ENCODE measurements at places on chromosomes 3 and 15.

GRCh38 chr3:133442518-133442917, 42.7 kb downstream of the BFSP2 start:
- ATAC-seq: no peak

DNA sequence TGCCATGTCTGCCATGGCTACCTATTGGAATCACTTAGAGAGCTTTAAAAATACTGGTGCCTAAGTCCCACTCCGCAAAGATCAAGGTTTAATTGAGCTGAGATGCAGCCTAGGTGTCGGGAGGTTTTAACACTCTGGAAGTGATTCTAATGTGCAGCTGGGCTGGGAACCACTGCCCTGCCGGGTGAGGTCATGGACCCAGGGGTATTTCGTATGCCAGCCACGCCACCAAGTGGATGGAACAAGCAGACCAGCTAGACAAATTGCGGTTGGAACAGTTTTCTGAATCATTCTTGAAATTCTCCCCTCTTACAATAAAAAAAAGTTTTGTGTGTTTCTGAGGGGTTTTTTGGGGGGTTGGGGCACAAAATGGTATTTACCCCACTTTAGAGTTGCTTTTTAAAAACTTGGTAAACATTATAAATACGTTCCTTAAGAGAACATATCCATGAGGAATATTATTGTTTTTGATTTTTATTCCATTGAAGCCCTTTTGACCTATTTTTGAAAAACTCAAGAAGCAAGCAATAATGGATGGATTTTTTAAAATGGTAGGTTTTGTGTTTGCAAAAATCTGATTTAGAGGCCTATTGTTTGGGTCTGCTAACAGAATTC, 66.2 kb upstream of the CSTA start:
- ATAC-seq: peak; percentile 91

DNA sequence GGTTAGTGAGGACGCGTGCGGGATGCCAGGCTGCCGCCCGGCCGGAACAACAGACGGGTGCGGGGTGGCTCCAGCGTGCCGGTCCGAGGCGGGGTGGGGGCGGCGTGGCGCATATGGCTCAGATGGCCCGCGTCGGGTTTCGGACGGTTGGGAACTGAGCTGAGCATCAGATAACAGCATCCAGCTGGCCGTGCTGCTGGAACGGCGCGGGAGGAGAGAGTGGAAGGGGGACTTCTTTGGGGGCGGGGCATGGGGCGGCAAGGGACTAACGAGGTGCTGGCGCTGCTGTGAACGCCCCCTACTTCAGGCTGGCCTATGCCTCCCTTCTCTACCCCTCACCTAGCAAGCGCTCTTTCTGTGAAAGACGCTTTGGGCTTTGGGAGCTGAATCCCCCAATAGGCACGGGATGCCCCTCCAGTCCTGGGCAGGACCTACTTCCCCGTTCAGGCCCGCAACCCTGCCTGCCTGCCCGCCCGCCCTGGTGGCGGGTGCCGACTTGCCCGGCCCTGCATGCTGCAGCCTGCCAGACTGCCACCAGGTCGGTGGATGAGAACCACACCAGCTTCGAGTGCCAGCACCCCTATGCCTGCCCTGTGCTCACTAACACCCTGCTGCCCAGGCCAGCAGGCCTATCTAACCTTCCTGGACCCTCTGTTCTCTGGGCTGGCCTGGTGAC, 542 bp downstream of the INKA1 start:
- peak; percentile 22 for ATAC-seq

DNA sequence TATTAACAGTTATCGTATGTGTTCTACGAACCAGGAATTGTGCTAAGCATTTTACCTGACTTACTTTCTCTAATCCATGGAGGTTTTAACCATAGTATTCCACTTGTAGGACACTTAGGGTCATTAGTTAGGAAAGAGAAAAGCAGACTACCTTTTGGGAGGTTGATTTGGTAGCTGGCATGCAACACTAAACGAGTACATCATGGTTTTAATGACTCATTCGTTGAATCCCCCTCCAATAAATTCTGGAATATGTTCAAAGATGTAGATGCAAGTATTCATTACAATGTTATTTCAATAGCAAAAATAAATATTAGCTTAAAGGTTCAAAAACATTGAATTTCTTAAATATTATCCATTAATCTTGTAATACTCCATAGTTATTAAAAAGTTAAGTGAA, 162.5 kb downstream of the FMN1 start:
- no peak for ATAC-seq

GRCh38 chr3:161372321-161373260, 1.3 kb upstream of the SPTSSB start:
- peak; percentile 87 for ATAC-seq

GRCh38 chr3:132661101-132661500, 972 bp downstream of the UBA5 start:
- no peak for ATAC-seq

GRCh38 chr3:42495393-42495792, 7.0 kb upstream of the VIPR1 start:
- no peak for ATAC-seq

GRCh38 chr3:52593103-52593502, 56.7 kb downstream of the UQCC5 start:
- ATAC-seq: no peak

DNA sequence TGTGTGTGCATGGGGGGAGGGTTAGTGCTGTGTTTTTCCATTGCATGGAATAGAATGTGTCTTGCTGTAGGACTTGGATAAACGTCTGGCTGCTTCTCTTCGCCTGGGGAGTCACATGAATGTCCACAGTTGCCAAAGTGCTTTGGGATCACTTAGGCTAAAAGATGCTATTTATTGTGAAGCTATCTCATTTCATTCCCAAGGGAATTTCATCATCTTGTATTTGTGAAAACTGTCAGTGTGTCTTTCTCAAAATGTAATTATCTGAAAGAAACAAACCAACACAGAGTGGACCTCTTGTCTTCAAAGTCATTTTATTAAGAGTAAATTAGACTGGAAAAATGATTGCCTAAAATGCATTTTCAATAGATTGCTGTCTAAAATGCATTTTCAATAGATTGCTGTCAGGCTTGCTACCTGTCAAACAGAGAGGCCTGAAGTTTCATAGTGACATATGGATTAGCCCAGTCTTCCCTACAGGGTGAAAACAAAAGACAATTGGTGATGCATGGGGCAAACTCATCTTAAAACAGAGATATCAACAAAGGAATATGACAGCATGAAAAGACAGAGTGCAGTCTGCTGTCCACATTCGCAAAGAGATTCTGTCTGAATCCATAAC, 117.1 kb upstream of the GOLIM4 start:
- ATAC-seq: no peak

DNA sequence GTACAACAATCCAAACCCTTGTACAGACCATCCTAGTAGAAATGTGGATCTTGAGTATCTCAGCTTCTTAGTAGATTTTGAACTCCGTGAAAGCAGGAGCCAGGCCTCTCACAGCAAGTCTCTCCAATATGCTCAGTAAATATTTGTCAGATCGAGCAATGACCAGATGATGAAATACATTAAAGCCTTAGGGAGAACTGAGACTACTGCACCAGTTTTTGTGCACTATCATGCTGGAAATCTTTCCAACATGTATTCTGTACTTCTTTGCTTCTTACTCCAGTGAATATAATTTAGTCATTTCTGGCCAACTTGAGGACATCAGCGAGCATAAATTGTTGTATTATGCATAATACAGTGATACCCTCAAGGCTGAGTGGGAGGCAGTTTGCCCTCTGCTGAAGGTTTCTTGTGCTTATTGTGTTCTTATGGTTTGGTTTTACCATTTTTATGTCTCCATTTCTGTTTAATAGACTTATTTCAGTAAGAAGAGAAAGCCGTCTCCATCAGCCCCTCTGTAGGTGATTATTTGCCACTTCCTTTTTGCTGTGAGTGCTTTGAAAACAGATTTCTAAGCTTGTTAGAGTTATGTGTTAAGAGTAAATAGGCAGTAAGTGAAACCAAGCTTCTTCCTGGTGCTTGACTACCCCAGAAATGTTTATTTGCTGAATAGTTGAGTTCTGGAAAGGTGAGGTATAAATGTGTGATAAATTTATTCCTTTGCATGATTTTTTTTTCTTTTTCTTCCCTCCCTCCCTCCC, 147.1 kb downstream of the PGPEP1L start:
- no peak for ATAC-seq

GRCh38 chr15:69424001-69424400, 9.9 kb downstream of the KIF23 start:
- no peak for ATAC-seq

DNA sequence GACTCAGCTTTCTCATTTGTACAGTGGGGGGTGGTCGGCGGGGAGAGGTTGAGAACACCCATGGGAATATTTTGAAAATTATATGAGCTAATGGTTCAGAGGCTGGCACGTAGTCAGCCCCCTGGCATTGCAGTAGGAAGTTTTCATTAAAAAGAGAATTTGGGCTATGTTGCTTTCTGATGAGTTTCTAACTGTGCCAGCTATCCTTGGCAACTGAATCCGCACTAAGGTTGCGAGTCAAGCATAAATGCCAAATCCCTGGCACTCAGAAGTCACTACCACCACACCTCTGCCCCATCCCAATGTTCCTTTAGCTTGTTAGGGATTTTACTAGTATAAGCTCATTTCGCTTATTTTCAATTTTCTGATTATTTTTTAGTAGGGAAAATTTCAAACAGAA, 91.6 kb downstream of the DNASE1L3 start:
- ATAC-seq: no peak

DNA sequence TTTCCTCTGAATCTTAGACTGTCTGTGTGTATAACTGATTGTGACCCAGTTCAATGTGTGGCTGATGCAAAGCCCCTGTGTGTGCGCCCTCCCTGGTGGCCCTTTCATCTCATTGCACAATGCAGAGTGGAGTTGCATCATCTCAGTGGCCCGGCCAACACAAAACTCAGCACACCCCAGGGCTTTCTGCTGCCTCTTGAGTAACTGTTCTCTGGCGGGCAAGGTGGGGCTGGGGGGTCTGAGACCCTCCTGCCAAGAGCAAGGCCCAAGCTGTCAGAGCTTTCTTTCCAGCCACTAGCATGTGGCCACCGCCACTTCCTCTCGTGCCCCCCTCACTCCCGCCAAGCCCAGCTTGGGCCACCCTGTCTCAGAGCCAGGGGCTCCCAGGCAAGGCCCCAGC, 80.7 kb upstream of the ALDH1L1 start:
- ATAC-seq: no peak

- peak; percentile 4 for ATAC-seq
Measured at GRCh38 chr3:150545419-150546225, 674 bp downstream of the SERP1 start.

Measured in SK-N-SH treated with all-trans-retinoic acid at 6 μM for 48 hours (cell line).